DND-41 (cell line): ENCODE measurements at places on chromosomes 7 and 10.

GRCh38 chr10:3548702-3549101 lies 236.3 kb downstream of the KLF6 start:
- no peak for DNase-seq

DNA sequence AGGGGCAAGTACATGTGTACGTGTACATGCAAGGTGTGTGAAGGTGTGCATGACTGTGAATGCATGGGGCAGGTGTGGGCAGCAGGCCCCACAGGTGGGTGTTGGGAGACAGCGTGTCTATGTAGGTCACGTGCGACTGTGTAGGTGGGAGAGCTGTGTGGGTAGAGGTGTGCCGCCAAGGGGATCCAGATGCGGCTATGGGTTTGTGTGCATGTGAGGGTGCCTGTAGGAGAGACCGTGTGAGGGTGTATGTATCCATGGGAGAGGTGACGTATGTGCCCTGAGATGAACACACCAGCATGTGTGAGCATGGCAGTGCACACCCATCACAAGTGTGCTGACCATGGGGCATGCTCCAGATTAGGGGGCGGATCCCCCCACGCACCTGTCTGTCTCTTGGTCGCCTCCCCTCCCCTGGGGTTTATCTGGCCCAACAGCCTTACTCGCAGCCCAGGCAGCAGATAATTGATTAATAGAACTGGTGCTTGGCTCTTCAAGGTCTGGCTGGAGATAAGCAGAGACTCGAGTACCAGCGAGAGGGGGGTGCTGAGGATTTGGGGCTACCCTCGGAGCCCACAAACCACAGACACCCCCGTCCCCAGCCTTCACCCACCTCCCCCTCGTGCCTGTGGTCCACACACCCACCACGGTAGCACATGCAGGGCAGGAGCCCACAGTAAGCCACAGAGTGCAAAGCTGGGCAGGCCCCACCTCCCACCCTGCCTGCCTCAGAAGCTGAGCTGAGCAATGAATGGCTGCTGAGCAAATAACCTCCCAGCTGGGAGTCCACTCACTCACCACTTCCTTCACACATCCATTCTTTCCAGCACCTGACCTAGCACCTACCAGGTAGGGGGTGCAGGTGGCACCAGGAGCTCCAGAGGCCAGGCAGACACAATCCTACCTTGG lies 41.4 kb upstream of the ZMIZ1 start:
- DNase-seq: peak; percentile 54

- no peak for DNase-seq
These were observed 1214.8 kb downstream of the SORCS1 start for GRCh38 chr10:105949721-105950120.

- DNase-seq: no peak
These were observed 98.2 kb downstream of the FAM204A start for GRCh38 chr10:118243907-118244306.

DNA sequence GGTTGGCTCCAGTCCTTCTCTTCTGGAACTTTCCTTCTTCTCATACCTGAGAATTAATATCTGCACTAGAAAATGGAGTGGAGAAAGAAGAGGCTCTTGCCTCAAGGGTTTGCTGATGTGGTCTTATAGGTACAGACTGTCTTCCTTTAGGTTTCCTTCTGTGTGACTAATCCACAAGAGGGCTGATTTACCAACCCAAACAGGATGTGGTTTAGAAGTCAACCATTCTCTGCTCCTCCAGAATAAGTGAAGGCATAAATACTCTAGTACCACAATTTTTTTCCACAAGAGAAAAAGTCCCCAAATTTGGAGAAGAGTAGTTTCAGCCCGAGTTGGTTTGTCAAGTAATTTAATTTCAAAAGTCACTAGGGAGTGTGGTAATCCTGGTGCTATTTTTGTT lies 85.8 kb downstream of the NRP1 start:
- DNase-seq: peak; percentile 60

GRCh38 chr7:119232091-119232490 lies 1007.6 kb downstream of the ANKRD7 start:
- no peak for DNase-seq

DNA sequence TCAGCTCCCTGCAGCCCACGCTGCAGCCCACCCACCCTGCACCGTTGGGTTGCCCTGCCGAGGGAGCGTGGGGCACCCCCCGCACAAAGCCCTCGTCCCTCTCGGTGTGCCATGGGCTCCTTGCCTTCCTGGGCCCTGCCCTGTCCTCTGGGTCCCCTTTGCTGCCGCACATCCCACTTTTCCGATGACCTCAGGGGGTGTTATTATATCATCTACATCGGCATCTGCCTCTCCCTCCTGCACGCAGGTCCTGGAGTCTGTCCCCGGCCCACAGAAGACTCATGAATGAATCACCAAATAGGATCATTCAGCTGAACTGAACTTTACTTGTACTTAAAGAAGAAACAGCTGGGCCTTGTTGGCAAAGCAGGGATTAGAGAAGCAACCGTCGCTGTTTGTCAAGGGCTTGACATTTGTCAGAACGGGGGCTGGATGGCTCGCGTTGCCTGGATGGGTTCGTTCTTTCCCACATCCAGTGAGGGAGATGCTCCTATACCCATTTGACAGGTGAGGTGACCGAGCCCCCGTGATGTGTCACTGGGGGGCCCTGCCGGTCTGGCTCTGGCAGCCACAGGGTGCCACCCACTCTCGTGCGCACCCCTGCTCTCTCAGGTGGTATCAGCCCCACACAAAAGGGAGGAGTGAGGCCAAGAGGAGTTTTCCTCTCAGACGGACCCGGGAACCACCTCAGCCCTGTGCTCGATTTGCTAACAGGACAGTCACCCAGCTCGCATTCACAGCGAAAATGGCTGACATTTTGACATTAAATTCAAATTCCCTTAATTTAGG lies 58.6 kb upstream of the EBF3 start:
- DNase-seq: no peak

- peak; percentile 66 for DNase-seq
These were observed 737 bp downstream of the ZMIZ1 start for GRCh38 chr10:79069325-79070080.

GRCh38 chr10:78465431-78465830 lies 431.8 kb downstream of the RPS24 start:
- DNase-seq: no peak
